ENCODE measurements at places on chromosomes 4 and X. TPM values are rescaled to one million over a fixed set of nuclear protein-coding genes. Genes with fewer than 3 reads are reported as not detected.

DNA sequence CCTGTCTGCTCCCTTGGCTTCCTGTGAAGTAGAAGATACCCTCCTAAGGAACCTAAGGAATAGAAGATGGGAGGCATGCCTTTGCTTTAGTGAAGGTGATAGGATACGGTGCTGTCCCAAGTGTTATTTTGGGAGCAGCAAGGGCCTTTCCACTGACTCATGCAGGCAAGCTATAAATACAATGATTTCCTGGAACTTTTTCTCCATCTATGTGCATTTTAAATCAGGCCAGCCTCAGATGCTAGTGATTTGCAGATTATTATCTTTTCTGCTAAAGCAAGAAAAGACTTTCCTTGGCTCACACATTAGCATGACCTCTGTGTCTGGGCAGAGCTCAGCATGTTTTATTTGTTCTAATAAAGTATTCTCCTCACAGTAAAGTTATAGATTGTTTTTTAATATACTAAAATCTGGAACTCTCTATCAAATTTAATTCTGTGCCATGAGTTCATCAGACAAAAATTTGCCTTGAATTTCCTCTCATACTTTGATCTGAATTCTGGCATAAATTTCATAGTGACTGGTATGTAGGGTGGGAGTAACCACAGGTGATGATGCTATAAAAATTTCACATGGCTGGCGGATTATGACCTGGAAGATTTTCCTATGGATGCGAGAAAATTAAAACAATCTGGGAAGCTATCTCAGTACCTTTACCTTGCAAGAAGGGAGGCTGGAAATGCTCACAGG, 131.7 kb downstream of the REPS2 start:
- no peak for DNase-seq

GRCh38 chrX:24979081-24979480, 36.7 kb downstream of the ARX start:
- DNase-seq: no peak

GRCh38 chr4:155639704-155640523, 26.7 kb upstream of the GUCY1A1 start:
- DNase-seq: no peak

- no peak for DNase-seq
These were observed 54.0 kb downstream of the DHRSX start for GRCh38 chrX:2446815-2447214.

- no peak for DNase-seq
These were observed 58.2 kb downstream of the CWH43 start for GRCh38 chr4:49044270-49044669.

GRCh38 chrX:17531500-17531899, 156.5 kb downstream of the NHS start:
- no peak for DNase-seq

DNA sequence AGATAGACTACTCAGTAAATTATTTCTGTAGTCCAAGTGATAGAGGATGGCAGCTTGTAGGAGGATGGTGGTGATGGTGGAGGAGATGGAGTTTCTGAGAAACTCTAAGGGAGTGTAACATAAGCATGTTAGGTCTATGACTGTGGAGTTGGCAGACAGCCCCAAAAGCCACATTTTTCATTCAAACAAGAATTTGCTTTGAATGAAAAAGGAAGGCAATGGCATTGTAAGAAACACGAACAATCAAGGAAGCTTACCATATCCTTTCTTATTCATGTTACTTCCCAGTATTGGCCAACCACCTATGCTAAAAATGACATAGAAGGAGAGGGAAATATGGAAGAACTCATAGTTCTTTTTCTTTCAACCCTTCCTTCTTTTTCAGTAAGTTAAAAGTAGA, 18.7 kb upstream of the SEC24B start:
- no peak for DNase-seq

DNA sequence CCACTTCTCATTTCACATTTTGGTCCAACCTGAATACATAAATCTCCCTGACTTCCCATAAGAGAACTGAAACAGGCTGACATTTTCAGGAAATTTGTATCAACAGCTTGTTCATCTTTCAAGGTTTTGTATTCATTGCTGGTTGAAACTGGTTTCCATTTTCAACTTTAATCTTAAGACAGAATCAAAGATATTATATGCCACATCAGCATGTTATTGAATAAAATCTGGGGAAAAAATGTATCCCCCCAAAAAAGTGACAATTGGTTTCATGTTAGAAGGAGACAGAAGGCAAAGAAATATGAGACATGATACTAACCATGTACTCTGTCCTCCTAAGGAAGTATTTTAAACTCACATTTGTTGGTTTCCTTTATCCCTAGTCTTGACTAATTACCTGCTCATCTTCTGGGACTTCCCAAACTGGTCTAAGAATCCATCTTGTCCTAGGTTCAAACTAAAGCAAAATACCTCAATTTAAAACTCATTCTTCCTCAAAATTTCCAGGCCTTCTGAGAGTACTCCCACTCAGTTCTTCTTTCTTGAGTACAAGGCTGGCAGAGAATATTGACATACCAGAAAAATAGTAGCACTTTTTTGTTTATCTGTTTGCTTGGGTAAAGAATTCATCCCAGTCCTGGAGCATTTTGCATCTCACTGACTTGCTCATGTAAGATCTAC, 3.1 kb upstream of the ANTXR2 start:
- no peak for DNase-seq

- DNase-seq: no peak
These were observed 123.5 kb upstream of the LEF1 start for GRCh38 chr4:108292229-108292628.

GRCh38 chr4:19486400-19486799, 765.3 kb upstream of the SLIT2 start:
- DNase-seq: no peak

- no peak for DNase-seq
These were observed 26.8 kb upstream of the TMEM184C start for GRCh38 chr4:147590249-147590920.

DNA sequence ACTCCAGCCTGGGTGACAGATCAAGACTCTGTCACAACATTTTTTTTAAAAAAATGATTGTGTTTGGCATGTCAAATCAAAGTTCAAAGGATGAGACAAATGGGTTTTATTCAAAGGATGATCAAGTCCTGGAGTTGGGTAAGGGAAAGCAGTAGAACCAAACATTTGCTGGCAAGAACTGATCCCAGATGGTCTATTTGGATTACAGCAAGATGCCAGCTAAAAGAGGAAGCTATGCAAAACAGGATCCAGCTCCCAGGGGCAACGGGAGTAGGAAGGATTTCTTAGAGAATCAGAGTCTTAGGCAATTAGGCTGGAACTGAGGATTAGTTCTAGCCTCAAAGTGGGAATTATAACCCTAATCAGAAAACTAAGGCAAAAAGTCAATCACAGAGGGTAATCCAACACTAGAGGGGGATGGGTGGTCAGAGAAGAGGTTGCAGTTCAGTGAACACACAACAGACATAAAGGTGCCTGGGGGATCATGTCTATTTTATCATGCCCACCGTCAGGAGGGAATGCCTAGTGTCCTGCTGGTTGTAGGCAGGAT, 133.0 kb upstream of the PLS3 start:
- DNase-seq: no peak

DNA sequence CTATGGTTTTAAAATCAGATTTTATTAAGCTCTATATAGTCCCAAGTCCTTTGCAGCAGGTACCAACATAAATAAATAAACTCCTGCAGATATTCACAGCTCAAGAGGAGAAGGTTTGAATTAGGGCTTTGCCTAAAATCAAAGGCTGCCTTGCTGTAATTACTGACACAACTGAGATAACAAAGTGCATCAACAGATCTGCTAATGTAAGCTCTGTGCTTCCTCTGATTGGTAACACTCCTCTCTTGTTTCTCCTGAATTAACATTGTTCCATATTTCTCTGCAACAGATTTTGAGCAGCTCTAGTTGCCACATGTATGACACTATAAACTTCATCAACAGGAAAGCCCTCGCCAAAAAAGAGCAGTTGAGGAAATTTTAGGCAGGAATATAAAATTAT, 193.6 kb downstream of the SLC39A8 start:
- DNase-seq: no peak

DNA sequence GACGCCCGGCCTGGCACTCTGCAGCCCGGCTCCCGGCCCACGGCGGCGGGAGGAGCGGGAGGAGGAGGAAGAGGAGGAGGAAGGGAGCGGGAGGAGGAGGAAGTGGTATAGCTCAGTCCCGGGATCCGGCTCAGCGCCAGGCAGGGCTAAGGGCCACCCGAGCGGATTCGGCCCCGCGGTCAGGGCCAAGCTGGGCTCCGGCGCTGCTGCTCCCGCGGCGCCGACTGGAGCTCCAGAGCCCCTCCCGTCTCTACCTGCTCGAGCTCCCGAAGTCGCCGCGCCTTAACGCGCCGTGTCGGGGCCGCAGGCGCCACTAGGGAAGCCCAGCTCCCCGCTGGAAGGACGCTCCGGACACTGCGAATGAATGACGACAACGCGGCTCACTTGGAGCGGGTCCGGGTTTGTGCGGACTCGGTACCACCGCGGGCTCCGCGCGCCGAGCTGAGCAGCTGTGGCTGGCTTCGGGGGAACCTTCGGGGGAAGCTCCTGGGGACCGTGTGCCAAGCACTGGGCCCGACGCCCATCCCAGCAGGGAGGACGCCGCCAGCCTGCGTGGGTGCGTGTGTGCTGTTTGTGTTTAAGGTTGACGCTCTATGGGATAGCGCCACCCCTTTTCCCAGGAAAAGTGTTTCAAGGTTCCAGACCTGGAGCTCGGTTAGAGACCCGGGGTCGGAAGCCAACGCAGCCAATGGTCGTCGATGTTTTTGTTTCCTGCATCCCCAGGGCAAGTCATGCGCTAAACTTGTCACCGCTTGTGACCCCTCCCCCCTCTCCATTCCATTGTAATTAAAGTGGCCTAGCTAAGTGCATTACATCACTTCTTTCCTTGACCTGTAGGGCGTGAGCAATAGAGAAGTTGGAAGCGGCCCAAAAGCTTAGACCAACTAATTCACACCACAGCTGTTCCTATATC, at the start of gene TBC1D9:
TSS of gene TBC1D9 (minus strand) at position 67 of the 913 bp plus-strand sequence. CDS start 340 bp downstream, outside the sequence.
- peak; percentile 4 for DNase-seq

- no peak for DNase-seq
These were observed 129.8 kb downstream of the PPP3CA start for GRCh38 chr4:101217353-101218031.

DNA sequence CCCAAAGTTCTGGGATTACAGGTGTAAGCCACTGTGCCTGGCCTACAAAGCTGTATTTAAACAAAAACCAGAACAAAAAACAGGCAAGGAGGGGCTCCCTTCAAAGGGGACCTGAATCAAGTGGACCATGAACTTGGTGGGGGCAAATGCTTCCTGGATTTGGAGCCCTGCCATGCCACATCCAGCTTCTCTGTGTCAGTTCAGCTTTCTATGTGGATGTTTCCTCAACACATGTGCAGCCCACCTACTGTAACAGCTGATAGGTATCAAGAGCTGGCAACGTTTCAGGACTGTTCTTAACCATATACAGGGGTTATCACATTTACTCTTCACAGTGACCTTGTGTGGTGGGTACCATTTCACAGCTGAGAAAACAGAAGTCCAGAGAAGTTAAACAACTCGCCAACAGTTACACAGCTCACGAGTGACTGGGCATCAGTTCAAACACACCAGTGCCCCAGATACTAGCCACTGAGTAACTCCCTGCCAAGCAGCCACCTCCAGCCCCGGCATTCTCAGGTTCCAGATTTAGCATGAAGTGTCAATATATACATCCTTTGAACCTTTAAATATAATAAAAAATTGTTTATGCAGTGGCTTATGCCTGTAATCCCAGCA, 7.5 kb downstream of the GPR143 start:
- DNase-seq: no peak

DNA sequence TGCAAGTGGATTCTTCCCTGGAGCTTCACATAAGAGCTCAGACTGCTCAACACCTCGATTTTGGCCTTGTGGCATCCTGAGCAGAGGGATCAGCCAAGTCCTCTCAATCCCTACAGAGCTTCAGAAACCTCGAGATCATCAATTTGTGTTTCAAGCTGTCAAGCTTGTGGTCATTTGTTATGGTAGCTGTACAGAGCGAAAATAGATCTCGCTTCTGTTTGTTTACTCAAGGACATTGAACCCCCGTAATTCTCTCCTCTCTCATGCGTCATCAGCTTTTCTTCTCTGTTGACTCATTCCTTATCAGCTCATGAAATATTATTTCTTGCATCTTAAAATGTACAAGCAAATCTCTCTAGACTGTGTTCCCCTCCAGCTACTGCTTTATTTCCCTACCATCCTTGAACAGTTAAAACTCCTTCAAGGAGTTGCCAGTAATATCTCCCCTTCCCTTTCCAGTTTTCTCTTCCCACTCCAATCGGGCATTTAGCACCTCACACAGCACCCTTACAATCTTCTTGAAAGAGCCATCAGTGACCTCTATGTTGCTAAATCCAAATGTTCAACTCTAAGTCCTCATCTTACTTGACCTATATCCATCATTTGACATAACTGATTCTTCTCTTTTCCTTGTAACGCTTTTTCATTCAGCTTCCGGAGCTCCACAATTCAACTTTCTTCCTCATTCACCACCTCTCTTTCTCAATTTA, 106.2 kb upstream of the FAT1 start:
- DNase-seq: no peak

- DNase-seq: no peak
These were observed 1104.2 kb upstream of the IGFBP7 start for GRCh38 chr4:58214376-58214775.

DNA sequence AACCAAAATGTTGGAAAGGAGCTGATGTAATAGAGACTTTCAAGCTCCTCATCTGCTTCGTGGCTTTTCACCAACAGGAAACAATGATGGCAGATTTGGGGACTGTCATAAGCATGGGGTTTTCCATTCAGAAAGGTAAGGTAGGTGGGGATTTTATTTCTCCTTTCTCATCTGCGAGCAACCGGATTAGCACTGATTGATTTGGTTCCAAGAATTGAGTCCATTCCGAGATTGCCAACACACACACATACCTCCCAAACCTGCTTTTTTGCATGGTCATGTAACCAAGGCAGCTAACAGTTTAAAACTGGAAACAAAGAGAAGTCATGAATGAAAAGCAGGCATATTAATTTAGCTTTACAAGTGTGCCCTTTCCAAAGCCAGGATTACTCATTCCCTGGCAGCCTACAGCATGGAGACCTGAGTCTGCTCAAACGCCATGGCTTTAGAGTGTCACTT, 63.0 kb upstream of the LNX1 start:
- no peak for DNase-seq

DNA sequence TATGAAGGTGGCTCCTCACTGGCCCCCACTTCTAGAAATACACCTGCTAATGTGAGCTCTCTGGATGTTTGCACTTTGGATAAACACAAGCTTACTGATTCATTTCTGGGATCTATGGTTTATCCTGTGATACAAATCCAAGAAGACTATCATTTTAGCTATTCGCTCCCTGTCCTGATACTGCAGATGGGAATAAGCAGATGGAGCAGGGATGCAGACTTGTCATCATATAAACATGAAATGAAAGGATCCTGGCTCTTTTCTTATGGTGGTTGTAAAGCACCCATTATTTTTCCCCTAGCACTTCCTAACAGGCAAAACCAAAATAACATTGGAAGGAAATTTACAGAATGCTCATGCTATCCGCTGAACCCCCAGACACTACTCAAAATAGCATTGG, 162.9 kb upstream of the NOCT start:
- no peak for DNase-seq

Gene MAGEA10
- total RNA-seq: not detected

Gene PLK4
- 76.4 TPM for total RNA-seq

Gene TNMD
- total RNA-seq: not detected

Gene FOXP3
- total RNA-seq: 24.3 TPM

Gene TDO2
- total RNA-seq: not detected

Gene CT45A1
- not detected for total RNA-seq

Gene CRMP1
- not detected for total RNA-seq

Gene ADH7
- total RNA-seq: not detected

Gene CNKSR2
- total RNA-seq: 7.7 TPM

Gene KLF8
- 7.9 TPM for total RNA-seq

Data from activated naive CD4-positive, alpha-beta T cell treated with anti-CD3 and anti-CD28 coated beads, Interleukin-2, amount 50 U/mL, for 72 hours (primary cell).